ENCODE measurements at places on chromosomes 7 and 10.

DNA sequence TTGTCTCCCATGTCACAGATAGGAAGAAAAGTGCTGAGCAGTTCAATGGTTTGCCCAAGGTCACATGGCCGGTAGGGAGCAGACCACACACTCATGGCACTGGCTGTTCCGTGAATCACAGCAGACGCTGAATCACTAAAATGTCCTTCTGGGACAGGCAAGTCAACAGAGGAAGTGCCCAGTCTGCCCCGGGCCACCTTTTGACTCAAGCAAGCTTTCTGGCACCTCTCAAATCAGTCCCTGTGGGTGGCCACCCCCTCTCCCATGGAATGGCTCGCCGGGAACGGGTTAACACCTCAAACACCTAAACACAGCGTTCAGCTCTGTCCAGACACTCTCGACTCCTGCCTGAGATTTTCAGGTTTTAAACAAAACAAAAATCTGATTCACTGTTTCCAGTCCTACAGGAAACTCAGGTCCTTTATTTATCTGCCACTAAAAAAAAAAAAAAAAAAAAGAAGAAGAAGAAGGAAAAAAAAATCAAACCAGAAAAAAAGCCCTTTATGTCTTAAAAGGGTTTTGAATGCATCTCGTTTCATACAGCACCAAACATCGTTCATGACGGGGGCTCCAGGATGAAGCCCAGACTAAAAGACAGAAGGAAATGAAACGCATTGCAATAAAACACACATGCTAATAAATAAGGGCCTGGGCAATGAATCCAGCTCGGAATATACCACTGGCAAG is 15.5 kb downstream of the CARD11 start:
- no peak for DNase-seq

DNA sequence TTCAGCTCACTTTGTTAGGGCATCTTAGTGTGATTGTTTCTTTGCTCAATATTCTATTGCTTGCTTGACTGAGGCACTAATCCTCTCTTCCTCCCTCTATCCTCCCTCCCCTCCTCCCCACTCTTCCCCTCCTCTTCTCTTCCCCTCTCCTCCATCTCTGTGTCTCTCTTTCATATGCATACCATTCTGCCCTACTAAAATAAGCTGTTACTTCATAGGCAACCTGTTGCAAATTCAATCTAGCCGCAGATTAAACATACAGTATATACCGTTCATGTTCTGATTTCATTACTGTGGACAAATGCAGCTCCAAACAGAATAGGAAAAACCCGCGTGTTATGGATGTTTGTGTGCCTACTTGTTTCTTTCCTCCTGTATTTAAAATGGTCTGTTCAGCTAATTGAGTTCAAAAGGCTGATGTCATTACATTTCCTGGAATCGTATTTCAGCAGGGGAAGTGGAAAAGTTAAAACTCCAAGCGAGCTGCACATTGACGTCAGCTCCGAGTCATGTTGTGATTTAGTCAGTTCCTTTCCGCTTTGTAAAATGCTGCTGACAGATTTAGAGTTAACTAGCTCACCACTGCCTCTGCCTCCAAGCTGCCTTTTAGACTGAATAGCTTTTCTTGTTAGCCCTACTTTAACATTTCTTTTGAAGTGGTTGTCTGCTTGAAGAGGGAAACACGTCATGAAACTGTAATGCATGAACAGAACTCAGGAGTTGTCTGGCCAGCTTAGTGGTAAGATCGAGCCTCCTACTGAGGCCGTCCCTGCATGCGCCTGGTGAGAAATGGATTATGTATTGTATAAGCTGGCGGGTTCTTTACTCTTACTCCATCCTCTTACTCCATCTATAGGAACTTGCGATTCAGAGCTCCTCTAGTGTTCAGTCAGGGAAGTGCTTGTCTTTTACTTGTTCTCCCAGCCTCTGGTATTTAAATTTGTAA is 69.0 kb downstream of the CREM start:
- peak; percentile 92 for DNase-seq

DNA sequence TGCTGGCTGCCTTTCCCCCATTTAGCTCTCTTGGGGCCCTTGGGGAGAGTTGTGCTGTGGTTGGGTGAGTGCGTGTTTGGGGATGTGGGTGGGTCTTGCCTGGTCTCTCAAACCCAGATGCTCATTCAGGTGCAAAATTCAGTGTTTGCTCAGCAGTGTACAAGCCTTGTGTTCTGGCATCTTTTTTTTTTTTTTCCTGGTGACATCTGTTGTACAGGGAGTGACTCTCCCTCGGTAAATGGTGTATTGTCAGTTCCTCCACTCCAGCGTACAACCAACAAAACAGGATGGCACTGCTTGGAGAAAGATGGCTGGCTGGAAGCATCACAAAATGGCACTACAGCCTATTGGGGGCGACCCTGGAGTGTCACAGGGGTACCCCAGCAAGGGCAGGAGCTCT is 75.5 kb downstream of the LRMDA start:
- DNase-seq: no peak

DNA sequence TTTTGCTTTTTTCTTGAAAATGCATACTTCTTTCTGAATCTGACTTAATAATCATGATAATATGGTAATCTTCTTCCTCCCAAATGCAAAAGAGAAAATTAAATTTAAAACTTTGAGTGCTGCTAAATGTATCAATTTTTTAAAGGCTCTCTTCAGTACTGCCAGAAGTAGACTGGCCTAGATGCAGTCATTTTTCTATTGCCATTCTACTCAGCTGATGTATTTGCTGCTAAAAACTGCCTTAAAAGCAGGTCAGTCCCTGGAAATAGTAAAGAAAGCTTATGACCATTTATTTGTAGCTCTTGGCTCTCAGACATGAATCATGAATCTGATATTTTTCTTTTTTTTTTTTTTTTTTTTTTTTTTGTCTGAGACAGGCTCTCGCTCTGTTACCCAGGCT is 28.5 kb downstream of the NAPEPLD start:
- DNase-seq: no peak

- no peak for DNase-seq
These were observed 16.1 kb upstream of the FKBP9 start for GRCh38 chr7:32941181-32941580.

DNA sequence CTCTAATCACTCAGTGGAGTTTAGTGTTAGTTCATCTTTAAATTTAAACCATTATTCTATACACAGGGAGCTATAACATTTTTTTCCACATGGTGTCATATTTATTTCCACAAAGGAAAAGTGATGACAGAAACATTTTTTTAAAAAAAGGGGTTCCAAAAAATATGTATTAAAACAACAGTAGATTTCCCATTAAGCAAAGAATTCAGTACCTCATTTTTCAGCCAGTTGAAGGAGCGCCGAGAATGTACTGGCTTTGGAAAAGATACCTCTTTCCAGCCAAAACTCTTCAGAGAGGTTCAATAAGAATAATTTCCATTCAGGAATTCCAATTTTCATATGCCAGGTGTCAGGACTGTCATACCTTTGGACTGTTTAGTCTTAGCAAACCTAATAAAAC is 250.5 kb upstream of the MEOX2 start:
- DNase-seq: no peak

GRCh38 chr7:7044806-7045205 is 137.5 kb upstream of the C1GALT1 start:
- no peak for DNase-seq

DNA sequence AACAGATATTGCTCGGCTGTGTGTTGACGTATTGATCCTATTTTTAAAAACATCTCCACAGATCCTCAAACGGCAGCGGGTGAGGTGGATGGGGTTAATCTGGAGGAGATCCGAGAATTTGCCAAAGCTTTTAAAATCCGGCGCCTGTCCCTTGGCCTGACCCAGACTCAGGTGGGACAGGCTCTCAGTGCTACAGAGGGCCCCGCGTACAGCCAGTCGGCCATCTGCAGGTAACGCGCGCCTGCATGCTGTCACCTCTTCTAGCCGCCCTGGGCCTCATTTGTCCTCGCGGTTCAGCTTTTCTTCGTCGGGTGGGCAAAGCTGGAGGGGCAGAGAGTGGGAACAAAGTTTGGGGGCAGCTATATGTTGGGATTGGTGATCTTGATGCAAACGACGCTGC is 105.7 kb upstream of the YAE1 start:
- no peak for DNase-seq

GRCh38 chr10:99938563-99938962 is 71.2 kb downstream of the DNMBP start:
- DNase-seq: no peak

DNA sequence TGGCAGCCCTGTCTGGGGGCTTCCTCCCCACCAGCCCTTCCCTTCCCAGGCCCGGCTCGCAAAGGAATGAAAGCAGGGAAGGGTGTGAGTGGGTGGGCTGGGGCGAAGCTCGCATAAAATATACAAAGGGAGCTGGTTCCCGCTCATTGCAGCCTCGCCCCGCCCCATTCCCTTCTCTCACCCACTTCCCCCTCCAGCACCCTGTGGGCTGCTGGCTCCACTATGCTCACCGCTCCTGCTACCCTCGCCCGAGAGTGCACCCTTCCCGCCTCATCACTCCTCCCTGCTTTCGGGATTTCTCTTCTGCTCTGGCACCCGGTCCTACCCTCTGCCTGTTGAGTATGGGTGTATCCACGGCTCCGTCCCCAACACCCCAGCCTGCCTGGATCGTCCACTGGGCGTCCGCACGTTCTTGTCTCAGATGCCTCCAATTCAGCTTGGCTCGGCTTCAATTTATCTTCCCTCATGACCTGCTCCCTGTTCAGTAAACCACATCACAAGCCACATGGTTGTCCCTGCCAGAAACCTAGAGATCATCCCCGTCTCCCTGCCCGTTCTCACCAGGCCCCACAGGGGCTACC is 14.4 kb upstream of the TTYH3 start:
- no peak for DNase-seq

- DNase-seq: no peak
These were observed 18.5 kb upstream of the EIF5AL1 start for GRCh38 chr10:79493806-79494205.

DNA sequence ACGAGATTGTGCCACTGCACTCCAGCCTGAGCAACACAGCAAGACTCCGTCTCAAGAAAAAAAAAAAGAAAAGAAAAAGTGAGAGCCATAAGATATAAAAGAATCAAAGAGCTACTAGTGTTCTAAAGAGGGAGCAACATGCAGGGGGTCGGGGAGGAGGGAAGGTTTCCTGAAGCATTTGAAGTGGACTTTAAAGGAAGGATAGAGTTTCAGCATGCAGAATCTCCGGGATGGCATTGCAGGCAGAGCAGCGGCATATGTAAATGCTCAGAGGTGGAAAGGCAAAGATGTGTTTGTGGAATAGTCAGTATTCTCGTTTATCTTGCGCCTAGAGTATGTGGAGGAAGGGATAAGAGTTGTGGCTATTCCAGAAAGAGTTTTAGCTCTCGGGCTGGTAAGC is 447.6 kb upstream of the NFE2L3 start:
- DNase-seq: no peak

DNA sequence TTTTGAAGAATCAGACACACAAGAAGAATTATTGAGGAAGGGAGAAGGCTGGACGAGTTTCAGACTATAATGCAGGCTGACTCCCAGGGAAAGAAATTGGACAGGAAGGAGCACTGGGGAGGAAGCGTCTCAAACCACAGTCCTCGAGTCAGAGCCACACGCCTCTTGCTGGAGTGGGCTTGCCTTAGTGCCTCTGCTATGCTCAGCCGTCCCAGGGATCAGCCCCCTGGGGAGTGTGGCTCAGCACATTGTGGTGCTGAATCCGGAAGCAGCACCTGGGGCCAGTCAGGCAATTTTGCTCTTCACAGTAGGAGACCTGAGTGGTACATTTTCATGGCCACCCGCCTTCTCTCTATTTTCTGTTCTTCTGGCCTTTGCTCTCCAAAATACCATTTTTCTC is 67.4 kb upstream of the SLC35G1 start:
- DNase-seq: no peak

DNA sequence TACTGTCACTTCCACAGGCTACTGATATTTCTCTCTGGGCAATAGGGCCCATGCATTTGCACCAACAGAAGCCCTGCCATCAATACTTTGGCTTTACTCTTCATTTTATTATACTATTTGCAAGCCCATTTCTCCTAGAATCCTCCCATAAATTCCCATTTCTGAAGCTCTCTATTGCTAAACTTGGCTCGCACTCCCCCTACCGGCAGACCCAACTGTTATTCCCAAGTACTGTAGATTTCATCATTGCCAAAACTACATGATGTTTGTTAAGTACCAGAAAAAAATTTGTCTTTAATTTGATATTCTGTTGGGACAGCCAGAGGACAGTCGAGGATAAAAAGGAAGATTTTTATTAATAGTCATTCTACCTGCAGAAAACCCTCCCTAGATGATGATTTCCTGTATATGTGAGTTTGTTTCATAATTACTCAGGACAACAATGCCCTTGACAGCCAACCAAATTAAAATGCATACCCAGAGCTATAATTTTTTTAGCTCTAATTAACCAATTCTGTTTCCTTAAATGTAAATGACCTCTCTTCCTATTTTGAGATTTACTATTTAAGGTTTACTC is 298.6 kb downstream of the REEP3 start:
- DNase-seq: peak; percentile 57

DNA sequence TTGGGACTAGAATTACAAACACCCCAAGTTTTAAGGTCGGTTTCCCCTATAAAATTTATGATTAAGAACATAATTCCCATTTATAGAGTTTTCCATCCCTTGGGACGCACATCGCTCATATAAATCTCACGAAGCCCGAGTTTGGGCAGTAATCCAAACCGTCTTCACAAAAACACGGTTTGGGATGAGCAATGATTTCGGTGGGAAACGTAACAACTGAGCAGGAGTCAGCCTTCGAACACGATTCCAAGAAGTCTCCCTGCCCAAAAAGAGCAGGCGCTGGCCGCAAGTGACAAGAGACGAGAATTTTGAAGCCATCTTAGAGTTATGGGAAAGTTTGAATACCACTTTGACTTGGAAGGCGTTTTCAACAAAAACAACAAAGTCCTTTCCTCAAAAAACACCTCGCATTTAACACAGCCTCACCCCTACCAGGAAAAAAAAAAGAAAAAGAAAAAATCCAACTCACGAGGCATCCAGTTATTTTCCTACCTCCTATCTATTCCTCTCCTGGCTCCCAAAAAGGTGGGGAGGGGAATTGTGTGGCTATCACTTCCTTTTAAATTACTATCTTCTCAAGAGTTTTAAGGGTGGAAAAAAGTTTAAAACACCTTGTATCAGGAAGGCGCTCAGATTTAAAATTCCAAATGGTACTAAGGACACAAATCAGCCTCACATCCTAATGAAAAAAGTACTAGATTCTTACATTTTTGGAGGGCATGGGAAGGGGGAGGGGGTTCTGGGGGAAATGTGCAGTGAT is 1.6 kb downstream of the SEPHS1 start:
- no peak for DNase-seq

DNA sequence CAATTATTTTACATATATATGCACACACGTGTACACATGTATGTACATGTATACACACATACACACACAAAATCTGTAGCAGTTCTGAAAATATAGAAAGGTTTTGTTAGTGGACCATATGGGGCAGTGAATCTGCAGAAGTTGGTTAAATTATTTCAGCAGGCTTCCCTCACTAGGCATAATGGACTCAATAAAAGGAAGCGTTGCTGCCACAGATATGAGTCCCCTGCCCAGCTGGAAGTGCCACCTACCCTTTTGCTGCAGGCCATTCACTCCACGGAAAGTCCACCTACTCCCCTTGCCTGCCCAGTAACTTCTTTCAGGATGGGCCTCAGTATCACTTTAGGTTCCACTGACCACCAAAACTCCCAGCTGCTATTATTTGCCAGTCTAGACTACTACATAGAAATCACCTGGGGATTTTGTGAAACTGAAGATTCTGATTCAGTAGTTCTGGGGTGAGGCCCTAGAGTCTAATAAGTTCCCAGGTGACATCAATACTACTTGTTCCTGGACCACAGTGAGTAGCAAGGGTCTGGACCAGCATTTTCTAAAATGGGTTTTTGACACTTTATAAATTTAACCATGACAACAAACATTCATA is 29.3 kb upstream of the CROT start:
- DNase-seq: no peak

Measured in Karpas-422 (cell line).